ENCODE measurements at places on chromosomes 7 and 10.

DNA sequence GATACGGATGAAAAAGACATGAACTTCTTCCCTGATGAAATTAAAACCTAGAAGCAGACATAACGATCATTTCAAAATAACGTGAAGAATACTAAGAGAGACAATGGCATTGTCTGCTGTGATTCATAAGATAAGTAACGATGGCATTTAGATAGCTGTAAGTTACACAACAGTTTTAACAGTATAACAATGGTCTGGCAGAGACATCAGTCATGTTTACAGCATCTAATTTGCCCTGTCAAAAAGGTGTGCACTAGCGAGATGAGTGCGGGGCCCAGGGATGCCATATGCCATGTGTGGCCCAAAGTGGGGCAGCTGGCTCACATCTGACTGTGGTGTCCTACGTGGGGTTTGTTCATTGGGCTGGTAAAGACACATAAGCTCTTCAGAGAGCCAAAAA is 55.7 kb upstream of the RHEB start:
- DNase-seq, result no peak

- no peak for DNase-seq
These were observed 68.9 kb upstream of the AQP1 start for GRCh38 chr7:30842542-30843451.

- no peak for DNase-seq
These were observed 39.7 kb downstream of the TES start for GRCh38 chr7:116249969-116250553.

DNA sequence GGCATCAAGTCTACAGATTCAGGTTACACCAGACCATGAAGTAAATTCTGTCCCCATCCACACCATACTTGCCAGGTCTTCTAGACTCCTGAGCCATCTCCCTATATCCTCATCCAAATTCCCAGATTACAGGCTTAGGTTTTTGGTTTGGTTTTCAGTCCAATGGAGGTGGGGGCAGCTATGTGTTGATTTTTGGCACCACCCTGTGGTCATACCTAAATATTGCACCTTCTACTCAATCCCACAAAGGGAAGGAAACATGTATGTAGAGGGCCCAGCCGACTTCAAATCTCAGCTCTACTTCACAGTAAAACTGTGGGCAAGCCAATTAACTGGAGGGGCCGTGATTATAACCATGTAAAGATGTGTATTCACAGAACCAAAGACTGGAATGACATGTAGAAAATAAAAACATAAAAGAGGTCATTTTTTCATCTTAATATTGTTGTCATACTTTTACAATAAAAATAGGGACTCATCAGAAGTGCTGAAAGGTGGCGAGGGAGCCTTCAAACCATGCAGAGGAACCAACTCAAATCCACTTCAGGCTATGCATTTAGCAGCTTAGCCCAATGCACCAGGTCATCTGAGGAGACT is 19.8 kb downstream of the ERCC6 start:
- no peak for DNase-seq

- DNase-seq, result no peak
These were observed 101.7 kb upstream of the TMEM26 start for GRCh38 chr10:61554925-61555324.

DNA sequence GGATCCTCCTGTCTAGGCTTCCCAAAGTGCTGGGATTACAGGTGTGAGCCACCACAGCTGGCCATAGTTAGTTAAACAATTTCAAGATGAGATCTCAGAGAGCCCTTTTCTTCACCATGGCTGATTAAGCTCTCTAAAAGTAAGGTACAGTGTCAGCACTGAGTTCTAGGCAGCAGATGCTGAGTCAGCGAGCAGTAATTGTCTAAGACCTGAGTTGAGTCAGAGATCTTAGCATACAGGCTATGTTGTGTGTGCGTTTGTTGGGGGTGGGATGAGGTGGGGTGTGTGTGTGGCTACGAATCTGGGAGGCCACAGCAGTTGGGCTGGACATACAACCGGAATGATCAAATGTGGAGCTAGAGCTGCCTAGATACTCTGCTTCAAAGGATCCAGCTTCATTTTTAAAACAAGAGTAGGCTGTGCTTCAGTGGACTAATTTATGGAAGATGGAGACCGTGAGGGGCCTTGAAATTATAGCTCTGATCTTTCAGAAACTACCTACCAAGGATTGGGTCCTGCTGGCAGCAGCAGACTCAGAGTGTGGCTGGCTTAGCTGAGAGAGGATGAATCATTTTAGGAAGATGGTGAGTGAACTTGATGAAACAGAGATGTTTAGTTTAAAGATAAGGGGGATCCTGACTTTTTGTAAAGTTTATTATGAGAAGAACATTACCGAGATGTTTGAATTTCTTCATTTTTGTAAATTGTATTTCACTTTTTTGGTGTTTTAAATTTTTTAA is 17.5 kb upstream of the MTPN start:
- no peak for DNase-seq

DNA sequence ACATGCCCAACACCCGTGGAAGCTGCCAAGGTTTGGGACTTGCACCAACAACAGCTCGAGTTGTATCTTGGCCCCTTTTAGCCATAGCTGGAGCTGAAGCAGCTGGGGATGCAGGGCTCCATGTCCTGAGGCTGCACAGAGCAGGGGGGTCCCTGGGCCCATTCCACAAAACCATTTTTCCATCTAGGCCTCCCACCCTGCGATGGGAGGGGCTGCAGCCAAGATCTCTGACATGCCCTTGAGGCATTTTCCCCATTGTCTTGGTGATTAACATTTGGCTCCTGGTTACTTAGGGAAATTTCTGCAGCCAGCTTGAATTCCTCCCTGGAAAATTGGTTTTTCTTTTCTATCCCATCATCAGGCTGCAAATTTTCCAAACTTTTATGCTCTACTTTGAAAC is 637.8 kb upstream of the VSTM2A start:
- DNase-seq, result no peak

DNA sequence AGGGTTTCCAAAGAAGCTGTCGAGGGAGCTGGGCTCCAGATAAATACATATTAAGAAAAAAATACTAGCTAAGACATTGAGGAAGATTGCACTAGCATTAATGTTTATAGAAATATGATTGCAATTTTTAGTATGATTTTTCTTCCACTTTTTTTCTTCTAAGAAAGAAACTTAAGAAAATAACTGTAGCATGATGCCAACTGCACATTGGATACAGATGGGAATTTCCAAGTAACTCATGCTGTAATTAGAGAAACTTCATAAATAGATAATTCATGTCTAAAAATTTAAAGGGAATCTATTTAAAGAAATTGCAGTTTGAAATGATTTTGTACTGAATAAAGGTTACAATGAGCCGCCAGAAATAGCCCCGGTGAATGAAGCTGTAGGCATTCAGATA is 119.4 kb downstream of the POLR1F start:
- DNase-seq, result no peak

DNA sequence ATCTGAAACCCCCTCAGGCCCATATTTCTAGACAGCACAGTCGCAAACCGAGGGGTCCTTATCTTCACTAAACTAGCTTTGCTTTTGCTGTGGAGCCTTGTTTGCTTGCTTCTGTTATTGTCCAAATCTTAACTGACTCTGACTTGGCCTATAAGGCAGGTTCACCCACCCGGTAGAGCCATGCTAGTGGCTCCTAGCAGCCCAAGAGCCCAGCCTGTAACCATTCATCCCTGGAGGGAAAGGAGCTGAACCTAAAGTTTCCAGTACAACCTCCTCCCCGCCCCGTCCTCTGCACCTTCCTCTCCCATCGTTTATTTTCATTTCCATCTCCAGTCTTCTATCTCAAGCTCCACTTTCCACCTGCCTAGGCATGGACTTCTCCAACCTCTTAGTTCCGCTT is 345.7 kb downstream of the PTPRN2 start:
- no peak for DNase-seq

DNA sequence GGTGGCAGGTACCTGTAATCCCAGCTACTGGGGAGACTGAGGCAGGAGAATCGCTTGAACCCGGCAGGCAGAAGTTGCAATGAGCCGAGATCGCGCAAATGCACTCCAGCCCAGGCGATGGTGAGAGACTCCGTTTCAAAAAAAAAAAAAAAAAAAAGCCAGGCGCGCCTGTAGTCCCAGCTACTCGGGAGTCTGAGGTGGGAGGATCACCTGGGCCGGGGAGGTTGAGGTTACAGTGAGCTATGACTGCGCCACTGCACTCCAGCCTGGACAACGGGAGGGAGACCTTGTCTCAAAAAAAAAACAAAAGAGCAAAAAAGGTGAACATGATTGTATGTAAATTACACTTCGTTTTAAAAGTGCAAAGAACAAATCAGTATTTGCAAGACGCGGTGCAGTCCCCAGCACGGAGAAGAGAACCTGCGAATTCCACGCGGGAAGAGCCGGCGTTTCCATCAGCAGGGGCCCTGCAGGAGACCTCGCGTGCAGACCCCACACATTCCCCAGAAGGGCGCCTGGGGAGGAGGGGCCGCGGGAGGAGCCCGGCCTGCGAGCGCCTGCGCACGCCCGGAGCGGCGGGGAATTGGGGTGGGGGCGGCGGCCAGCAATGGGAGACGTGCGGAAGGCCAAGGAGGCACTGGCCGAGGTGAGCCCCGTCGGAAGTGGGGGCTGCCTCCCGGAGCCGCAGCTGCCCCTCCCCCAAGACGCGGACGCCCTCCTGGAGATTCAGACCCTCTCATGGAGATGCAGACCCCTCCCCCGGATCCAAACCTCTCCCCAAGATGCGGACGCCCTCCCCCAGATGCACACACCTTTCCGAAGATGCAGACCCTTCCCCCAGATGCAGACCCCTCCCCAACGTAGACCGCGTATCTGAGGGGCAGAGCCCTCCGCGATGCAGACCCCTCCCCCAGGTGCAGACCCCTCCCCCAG is 16.7 kb upstream of the SUN1 start:
- no peak for DNase-seq

DNA sequence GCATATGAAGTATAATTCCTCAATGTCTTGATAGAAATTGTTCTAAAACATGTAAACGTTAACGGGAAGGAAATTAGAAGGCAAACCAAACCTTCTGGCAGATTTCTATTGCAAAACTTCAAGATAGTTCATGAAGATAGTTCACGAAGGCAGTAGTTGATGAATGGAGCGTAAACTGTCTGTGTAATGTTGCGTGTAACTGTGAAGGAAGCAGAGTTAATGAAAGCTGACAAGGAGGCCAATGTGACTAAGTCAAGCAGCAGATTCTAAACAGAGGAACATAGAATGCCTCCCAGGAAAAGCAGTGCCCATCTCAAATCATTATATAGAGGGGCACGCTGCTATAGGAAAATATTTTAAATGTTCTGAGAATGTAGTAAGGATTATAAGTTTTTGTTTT is 659.7 kb upstream of the IGFBP3 start:
- no peak for DNase-seq

GRCh38 chr7:112069879-112070321 is 136.3 kb downstream of the DOCK4 start:
- no peak for DNase-seq

DNA sequence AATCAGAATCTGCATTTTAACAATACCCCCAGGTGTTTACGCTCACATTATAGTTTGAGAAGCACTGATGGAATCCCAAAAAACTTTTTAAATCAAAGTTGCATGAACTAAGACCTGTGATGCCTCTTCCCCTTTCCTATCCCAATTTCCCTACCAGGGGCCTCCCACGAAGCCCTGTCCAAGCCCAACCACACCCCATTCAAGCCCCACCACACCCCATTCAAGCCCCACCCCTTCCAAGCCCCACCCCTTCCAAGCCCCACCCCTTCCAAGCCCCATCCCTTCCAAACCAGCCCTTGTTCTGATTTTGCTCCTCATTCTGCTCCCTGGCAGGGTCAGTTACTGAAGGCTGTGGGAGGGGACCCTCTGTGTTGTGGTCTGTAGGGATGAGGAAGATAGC is 9.8 kb upstream of the AQP1 start:
- DNase-seq, result no peak

GRCh38 chr10:49194212-49194920 is 6.2 kb upstream of the TMEM273 start:
- DNase-seq, result no peak
